ENCODE measurements at places on chromosomes 12 and 14.

DNA sequence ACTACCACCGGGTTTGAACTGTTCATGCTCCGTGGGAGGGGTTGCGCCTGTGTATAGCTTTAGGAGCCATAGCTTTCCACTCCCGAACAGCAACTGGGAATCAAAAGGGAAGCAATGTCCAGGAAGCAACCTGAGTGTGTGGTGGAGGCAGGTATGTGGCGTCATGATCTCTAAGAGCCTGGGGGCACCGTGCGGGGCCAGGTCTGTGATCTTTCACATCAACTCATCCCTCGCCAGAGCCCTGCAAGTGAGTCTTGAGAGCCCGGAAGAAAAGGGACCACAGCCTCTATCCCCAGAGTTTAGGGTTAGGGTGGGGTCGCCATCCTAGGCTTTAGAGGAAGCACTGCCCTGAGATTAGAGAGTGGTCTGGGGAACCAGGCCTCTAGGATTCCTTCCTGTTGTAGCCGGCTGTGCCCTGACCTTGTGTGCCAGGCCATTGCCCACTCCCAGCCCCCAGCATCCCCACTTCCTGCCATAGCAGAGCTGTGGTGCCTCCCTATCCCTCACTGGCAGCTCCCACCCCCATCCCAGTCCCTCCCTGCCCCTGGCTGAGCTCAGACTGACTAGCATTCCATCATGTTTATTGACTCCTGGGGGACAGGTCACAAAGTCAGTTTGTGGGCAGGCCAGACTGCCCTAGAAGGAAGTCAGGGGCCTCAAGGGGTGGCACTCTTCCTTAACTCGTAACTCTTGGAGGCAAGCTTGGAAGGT, 745 bp upstream of the ADCY4 start:
- no peak for DNase-seq

- DNase-seq: no peak
Observed at GRCh38 chr14:103773521-103773920, 57.9 kb downstream of the ZFYVE21 start.

GRCh38 chr12:90268574-90268973, 559.9 kb upstream of the ATP2B1 start:
- DNase-seq: no peak

GRCh38 chr12:2112401-2112800, 59.6 kb downstream of the CACNA1C start:
- DNase-seq: no peak

DNA sequence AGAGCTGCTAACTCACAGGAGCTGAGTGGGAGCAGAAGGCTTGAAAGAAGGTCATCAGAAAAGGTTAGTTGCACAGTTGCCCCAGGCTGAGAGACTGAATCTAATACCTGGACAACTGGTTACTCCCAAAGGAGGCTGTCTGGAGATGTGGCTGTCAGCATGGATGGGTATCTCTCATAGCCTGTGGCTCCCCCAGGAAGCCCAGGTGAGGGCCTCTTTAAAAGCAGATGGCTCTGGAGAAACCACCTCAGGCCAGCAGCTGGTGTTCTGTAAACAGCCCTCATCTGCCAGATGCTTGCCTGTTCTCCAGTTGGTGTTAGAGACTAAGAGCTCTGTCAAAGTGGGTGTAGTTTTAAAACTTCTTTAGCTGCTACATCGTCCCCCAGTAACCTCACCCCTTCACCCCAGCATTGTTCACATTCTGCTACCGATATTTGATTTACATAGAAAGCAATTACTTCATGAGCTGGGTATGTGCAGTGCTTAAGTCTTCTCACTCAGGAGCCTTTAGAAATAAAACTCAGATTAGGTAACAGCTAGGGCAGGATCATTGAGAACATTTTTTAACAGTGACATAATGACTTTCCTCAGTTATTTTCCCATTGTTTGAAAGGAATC, 25.8 kb downstream of the DACT1 start:
- DNase-seq: no peak

DNA sequence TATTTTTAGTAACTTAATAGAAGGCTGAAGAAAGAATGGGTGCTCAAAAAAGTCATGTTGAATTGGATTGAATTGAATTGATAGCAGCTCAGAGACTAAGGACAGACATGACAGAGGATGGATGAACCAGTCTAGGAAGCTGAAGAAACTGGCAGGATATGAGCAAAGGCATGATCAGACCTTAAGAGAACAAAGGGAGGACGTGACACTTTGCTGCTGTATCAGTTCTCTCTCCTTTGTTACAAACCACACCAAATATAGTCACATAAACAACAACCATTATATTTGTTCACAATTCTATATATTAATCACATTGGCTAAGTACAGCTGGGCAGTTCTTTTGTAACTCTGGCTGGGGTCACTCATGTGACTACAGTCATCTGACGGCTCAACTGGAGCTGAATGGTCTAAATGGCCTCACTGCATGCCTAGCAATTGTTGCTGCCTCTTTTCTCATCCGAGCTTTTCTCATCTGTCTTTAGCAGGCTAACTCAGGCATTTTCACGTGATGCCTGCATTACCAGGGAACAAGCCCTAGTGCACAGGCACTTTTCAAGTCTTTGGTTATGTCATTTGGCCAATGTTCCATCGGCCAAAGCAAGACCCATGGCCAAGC, 355.0 kb downstream of the ETNK1 start:
- DNase-seq: no peak

- DNase-seq: no peak
Observed at GRCh38 chr12:6471989-6472360, 1.5 kb upstream of the VAMP1 start.

DNA sequence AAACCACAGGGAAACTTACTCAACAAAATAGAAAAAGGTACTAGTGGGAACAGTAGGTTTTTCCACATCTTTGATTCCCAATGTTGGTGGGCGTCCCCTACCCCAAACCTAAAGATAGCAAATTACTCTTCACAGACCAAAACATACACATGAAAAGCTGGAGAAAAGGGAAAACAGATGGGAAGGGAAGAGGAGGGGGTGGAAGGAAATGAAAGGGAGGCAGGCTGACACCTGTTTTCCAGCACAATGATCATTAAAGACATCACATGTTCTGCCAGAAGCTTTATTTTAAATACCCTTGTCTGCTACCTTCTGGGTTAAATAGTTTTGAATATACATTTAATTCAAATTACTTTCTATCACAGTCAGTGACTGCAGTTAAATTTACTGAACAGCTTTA, 1617.9 kb upstream of the SEL1L start:
- no peak for DNase-seq

- no peak for DNase-seq
Observed at GRCh38 chr12:50249464-50250182, 33.7 kb downstream of the LIMA1 start.

DNA sequence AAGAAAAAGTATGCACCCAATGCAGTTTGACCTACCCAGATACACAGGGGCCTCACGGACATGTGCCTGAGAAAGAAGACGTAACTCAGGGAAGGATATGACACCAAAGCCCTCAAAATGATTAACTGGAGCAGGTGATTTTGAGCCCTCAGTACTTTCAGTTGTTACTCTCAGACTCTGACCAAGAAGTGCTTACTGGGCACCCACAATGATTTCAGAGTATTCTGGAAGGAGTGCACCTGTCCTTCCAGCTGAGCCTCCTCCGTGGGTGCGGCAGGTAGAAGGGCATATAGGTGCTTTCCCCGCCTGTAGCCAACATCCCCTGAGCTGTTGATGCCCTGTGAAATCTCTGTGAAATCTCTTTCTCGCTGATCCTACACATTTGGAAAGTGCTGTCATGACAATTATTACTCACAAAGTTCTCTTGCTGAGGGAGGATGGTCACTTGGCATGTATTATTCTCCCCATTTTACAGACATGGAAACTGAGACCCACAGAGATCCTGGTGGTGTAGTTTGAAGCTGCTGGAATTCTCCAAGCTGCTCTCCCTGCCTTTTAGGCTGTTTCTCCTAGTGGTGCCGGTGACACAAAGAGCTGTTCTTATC, 154.3 kb upstream of the CCND2 start:
- no peak for DNase-seq

DNA sequence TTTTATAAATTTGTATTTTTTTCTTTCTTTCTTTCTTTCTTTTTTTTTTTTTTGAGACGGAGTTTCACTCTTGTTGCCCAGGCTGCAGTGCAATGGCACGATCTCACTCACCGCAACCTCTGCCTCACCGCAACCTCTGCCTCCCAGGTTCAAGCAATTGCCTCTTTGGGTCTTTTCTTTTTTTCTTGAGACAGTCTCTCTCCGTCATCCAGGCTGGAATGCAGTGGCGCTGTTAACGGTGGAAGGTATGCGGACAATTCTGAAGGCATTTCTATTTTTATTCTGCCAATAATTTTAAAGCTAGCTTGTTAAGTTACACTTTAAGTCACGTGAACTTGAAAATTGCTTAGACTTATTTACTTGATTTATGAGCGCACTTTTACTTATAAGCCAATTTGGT, 8.8 kb upstream of the PHC1 start:
- no peak for DNase-seq

DNA sequence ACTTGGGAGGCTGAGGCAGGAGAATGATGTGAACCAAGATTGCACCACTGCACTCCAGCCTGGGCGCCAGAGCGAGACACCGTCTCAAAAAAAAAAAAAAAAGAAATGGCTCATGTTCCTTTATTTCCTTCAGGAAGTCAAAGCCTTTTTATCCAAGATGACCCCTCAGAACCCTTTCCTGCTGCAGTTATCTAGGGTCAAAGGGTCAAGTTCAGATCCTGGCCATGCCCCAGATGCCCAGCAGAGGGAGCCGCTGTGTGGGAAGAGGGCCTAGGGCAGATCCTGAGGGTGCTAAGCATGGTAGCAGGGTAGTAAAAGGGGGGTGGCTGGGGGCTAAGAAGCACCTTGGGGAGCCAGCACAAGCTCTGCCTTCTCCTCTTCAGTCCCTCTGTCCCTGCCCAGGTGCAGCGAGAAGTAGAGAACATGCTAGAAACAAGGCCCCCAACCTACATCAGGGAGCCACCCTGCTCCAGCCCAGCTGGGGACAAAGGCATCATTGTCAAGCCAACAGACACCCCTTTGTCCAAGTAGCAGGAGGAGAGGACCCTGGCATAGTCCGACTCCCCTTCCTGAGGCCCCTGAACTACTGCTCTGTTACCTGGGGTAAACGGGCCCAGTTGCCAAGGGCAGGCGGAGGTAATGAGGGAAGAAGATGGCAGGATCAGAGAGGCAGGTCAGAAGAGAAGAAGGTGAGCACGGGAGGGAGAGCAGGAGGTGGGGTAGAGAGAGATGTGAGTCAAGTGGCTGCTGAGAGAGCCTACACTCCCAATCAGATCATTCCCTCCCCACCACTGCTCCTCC, 6.5 kb downstream of the NFE2 start:
- DNase-seq: peak; percentile 72

DNA sequence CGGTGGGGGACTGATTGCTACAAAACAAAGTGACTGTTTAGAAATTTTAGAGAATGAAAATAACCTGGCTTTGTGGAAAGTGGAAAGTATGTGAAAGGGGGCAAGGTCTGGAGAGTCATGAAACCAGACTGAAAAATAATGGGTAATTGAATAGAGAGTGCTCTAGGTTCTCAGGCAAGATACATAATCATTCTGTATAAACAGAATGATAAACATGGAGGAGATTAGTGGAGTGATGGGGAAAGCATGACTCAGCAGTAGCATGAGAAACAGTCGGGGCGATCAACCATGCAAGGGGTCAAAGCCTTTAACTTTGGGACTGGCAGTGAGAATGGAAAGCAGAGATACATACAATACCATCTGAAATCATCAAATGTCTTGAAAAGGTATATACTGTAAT, 332.5 kb downstream of the CCER1 start:
- DNase-seq: no peak

GRCh38 chr12:5661811-5662210, 229.9 kb downstream of the NTF3 start:
- DNase-seq: no peak

- DNase-seq: no peak
Observed at GRCh38 chr14:86794689-86795088, 1198.3 kb downstream of the GALC start.

DNA sequence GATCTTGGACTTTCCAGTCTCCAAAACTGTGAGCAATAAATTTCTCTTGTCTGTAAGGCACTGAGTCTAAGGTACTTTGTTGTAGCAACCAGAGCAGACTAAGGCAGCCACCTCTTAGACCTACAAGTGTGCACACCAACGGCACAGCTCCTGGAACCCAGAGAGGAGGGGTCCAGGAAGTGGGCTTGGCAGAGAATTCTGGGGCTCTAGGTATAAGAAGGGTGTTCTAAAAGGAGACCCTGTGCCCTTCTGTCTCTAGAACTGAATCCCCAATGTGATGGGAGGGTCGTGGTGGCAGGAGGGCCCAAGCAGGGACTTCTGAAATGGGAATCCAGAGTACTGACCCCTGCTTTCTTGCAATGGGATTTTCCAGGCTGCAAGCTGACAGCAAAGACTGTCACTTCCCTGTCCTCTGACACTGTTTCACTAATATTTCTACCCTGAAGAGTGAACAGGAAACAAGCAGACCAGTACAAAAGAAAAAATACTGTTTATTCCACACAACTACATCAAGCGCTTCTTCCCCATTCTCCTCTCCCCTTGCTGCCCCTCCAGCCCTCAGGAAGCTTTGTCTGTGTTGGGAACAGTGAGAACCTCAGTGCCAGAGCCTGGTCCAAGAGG, 13.6 kb upstream of the TFCP2 start:
- no peak for DNase-seq

DNA sequence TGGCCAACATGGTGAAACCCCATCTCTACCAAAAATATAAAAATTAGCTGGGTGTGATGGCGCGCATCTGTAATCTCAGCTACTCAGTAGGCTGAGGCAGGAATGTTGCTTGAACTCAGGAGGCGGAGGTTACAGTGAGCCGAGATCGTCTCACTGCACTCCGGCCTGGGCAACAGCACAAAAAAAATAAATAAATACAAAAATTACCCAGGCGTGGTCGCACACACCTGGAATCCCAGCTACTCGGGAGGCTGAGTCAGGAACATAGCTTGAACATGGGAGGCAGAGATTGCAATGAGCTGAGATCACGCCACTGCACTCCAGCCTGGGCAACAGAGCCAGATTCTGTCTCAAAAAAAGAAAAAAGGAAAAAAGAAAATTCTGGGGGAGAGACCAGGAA, 80.1 kb downstream of the PHETA1 start:
- DNase-seq: no peak

DNA sequence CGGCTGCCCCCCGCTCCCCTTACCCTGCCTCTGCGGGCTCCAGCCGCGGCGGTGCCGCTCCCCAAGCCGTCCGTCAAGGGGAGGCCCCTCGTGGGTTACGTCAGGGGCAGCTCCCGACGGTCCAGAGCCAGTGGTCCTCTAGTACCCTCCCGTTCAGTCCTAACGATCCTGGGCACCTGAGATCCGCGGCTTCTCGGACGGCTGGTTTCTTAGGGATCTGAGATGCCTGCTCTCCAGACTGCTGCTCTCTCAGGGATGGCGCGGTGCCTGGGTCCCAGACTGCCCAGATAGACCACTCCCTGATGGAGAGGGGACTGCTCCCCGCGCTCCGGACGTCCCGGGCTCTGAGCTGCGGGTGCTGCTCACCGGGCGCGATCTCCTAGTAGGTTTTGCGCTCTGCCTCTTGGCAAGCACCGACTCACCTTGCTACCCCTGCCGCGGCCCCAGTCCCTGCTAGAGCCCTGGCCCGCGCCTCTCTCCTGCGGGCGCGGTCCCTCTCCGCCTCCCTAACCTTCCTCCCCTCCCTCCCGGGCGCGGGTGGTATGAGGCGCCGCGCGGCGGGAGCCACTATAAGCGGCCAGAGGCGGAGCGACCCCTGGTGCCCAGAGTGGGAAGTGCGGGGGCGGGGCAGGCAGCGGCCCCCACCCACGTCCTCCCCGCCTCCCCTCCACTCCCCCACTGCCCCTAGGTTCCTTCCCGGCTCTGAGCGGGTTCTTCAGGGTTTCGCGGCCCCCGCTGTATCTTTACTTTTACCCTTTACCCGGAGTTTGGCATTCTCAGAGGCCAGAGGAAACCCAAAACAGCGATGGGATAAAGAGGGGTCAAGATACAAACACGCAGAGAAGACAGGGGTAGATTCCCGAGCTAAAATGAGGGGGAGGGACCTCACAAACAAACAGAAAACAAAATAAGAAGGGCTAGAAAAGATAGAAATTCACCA, at the start of gene C1QL4:
TSS of gene C1QL4 (minus strand) at position 544 of the 940 bp plus-strand sequence. CDS start 711 bp downstream, outside the sequence.
- peak; percentile 86 for DNase-seq

Data from activated CD4-positive, alpha-beta T cell treated with anti-CD3 and anti-CD28 coated beads, Interleukin-2, amount 10 ng/mL, durations not matched to agents 7 days and 5 days (primary cell).